Neural crest cell (in vitro differentiated cells): ENCODE measurements at places on chromosomes 3 and 15.

DNA sequence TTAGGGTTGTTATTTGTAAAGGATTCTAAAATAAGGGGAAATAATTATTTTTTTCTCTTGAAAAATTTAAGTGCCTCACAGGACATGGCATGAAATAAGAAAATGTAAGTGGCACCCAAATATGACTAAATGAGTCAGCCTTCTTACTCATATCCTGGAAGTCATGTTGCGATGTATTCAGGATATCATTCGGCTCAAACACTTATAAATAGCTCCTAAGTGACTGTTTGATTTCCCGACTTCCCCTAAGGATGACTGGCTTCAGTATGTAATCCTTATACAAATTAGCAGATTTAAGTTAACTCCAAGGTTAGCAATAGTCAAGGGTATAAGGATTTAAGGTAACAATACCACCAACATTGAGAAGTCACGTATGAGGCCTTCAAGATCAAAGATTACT lies 57.3 kb upstream of the OSTN start:
- DNase-seq: no peak

DNA sequence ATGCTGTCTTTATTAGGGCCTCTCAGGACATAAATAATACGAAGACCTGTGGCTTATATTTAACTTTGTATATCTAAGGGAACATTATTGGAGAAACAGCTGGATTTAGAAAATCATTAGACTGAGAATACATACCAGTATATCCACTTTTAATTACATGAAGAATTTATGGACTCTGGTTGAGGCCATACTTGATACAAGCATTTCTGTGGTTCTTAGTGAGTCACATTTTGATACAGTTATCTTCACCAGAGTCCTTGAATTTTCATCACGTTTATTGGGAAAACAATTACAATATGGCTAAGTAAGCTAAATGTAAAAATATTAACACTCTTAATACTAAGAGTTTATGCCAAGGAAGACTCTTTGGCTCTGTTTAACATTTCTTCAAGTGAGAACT lies 9.9 kb downstream of the KIF23 start:
- DNase-seq: no peak

DNA sequence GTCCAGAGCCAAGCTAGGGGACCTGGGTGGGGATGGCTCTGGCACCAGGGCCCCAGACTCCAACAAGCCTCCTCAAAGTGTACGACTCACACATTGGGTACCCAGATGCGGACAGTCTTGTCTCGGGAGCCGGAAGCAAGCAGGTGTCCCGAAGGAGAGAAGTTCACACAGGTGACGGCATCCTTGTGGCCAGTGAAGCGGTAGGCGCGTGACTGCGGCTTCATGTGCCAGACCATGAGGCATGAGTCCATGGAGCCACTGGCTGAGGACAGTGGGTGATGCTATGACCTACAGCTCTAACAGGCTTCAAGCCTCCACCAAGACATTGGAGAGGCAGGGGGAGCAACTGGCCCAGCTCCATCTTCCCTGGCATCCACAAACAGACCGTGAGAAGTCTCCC lies 4.5 kb downstream of the POC1A start:
- DNase-seq: no peak

DNA sequence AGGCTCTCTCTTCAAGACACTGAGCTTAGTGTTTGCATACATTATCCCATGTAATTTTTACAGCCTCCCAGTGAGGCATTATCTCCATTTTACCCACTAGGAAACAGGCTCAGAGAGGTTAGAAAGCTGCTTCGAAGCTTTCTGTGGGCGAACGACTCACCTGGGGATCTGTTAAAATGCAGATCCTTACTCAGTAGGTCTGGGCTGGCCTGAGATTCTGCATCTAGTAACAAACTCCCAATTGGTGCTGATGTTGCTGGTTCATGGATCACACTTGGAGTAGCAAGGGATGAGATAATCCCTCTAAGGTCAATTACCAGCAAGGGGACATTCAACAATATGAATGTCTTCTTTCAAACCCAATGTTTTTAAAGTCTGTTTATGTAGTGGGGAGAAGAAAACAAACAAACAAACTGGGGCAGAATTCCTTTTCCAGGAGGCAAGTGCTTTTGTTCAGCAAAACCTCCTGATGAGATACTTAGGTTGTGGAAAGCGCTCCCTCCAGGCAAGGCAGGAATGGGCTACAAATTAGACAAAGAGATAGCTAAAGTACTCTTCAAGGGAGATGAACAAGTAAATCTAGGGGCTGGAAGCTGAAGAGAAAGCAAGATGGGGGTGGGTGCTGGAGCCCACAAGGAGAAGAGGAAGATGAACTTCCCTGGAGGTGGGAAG lies 311.9 kb downstream of the SHQ1 start:
- no peak for DNase-seq

- DNase-seq: no peak
These were observed 127.2 kb downstream of the GHSR start for GRCh38 chr3:172321035-172321434.

- DNase-seq: peak; percentile 69
These were observed 25.7 kb downstream of the TMOD2 start for GRCh38 chr15:51776952-51777569.

DNA sequence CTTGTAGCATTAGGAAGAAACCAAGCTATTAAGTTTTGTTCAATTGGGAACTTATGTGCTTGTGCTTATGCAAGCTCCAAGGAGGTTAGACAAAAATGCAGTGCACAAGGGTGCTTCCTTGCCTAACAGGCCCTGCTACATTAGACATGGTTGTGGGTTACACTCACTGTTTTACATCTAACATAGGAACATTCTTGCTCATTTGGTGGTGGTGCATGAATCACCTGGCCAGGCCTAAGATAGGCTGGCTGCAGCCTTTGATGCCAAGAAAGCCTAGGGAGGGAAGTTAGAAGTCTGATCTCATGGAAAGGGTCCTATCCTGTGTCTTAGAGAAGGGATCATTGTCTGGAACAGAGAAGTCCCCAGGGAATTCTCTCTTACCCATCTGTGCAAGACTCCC lies 43.5 kb downstream of the CA12 start:
- DNase-seq: no peak

DNA sequence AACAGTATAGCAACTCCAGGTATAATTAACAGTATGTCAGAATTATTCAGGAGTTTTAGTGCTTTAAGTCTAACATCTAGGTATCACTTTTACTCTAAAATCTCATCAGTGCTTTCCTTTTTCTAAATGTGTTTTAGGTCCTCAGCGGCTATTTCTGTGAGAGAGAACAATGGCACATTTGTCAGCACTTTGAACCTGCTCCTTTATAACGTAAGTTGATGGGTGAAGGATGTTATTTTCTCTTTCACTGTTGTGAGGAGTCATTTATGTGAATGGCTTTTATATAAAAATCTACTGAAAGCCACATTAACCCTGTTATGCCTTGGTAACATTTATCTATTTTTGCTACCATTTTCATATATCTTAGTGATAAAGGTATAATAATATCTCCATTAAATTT lies 22.8 kb downstream of the ZPLD1 start:
- no peak for DNase-seq

DNA sequence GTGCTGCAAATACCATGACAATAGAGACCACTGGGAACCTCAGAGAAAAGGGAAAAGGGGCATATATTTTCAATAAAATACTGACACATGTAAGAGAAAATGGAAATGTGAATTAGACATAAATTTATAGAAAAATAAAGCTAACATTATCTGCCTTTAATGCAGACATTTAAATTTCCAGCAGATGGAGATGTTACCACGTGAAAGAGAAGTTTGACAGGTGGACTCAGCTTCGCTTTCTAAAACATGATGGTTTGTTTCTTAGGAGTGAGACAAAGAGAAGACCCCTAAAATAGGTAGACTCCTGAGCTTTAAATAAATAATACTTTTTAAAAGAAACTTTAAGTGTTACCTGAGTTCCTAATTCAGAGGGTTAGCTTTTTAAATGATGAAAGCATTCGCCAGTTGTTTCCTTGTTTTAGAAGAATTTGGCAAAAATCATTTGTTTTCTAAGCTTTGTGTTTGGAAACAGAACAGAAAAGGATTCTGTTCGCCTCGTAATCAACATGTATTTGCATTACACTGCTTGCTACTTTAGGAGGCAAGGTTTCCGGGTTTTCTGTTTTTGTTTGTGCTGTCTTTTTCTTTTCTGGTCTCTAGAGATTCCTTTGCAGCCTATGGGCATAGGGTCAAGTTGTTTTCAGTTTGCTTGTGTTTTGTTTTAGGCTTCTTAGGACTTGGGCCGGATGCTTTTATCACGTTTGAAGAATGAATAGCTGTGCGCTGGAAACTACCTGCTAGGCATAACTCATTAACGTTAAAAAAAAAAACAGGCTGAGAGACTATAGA lies 271.4 kb downstream of the THSD4 start:
- no peak for DNase-seq

DNA sequence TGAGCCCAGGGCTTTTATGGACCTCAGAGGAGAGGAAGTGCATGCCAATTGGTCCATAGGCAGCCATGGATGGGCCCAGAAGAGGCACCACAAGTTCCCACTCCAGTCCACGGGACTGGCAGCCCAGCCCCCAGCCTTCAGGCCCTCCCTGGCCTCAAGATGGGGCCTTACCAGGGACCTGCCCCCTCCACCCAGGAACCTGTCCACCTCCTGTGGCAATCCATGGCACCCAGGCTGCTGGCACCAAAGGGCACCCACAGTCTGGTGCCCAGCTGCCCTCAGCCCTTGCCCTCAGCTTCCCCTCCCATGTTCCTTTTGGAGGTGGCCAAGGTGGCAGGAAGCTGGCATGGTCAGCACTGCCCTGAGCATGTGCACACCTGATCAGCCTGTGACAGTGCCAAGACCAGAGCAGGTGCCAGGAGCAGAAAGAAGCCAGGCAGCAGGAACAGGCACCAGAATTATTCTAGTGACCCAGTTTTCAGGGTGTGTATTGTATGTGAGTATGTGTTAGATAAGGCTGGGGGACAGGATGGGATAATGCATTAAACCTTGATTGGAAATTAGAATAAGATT lies 415.0 kb downstream of the NTRK3 start:
- no peak for DNase-seq

DNA sequence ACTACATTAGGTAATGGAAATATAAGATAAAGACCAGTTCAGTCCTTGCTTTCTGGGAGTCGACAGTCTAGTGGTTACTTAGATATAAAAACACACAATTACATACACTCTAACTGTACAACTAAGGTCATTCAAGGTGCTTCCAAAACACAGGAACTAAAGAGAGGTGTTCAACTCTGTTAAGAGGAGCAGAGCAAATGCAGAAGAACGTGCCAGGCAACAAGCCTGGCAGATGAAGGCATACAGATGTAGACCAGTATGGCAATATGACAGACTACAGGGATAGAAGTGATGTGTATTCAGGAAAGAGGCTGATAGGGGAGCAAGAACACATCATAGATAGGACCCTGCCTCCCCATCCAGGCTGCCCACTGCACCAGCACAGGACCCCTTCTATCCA lies 78.3 kb downstream of the CBLB start:
- DNase-seq: no peak
